ENCODE measurements at places on chromosomes 3 and 15.
A peak's percentile ranks its signal among the peaks of the same experiment; 100 is the strongest.

DNA sequence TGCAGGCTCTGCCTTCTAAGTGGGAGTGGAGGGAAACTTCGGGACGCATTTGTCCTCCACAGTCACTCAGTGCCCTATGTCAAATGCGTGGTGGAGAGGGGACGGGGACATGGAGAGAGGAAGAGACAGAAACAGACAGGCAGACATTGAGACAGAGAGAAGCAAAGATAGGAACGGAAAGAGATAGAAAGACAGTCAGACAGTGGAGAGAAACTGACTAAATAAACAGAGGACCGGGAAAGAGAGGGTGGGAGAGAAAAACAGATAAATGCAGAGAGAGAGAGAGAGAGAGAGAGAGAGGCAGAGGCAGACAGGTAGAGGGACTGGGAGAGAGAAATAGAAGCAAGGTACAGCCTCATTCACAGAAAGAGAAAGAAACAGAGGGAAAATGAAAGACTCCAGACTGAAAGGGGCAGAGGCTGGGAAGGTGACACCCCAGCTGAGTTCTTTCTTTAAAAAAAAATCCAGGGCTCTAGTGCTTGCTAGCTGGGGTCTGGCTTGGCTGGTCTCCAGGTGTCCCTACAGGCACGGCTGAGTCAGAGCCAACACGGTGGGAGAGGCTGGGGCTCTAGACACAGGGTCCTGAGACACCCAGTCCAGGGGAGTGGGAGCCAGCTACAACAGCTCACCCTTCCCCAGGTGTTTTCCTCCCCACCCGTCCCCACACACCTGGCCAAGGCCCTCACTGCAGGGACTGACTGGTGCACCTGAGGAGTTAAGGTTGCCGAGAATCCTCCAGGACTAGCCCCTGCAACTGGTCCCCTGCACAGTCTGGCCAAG lies 506.1 kb upstream of the PROK2 start:
- DNase-seq: no peak

- DNase-seq: no peak
These were observed 127.7 kb upstream of the IQSEC1 start for GRCh38 chr3:13200946-13201345.

- no peak for DNase-seq
These were observed 222.8 kb downstream of the FAM43A start for GRCh38 chr3:194908496-194908895.

- DNase-seq: peak; percentile 62
These were observed 50.9 kb downstream of the MYL3 start for GRCh38 chr3:46812237-46812791.
